ENCODE measurements at places on chromosomes 1 and 21.

- DNase-seq, result peak; percentile 3
These were observed 87.7 kb downstream of the SPATA17 start for GRCh38 chr1:217718873-217719272.

DNA sequence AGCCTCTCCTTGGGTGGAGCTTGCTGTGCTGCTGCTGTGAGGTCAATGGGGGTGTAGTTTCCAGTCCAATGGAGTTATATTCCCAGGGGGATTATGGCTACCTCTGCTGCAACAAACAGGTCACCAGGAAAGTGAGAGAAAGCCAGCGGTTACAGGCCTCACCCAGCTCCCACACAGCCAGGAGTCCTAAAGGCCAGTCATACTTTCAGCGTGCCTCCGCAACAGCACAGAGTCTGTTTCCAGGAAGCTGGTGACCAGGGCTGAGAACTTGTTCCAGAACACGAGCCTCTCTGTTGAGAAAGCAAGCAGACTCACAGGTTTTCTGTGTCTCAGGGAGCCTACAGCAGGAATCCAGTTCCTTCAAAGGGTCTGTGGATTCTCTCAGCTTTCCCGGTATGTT lies 17.3 kb upstream of the OR2M5 start:
- DNase-seq, result no peak

DNA sequence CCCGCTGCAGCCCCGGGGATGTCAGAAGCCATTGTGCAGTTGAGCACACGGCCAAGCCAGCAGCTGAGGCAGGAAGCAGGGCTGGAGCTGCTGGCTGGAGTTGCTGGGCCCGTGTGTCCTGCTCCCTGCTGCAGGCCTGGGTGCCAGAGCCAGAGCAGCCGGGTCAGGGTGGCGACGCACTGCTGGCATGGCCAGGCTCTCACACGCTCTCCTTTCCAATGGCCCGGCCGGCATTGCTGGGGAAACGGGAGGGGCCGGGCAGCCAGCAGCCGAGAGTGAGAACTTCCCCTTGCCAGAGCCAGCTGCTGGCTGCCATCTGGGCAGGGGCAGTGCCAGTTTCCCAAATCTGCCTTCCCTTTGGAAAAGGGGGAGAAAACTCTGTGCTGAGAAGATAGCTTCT lies 82.4 kb upstream of the PROX1 start:
- DNase-seq, result no peak

DNA sequence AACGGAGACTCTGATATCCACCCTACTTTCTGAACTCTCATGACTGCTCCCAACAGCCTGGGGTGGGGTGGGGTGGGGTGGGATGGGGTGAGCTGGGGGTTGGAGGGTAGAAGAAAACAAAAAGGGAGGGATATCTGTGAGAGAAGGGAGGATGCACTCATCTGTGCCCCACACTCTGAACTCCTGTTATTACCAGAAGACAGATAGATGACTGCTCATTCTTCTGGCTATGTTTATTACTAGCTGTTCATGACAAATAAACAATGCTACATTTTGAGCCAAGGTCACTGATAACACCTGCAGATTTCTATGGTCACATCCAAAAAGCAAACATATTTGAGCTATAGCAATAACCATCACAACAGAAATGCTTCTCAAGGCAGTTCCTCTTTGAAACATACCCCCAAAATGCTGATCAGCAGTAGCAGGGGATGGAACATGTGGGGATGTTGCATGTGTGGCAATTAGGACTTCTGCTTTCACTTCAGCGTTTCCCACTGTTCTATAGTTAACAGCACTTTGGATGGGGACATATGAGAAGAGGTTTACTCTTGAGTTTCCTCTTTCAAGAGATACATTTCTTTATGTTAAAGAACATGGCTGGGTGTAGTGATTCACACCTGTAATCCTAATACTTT lies 43.3 kb downstream of the GPR3 start:
- no peak for DNase-seq

- DNase-seq, result no peak
These were observed 275.4 kb upstream of the TMEM51 start for GRCh38 chr1:14878124-14878523.

DNA sequence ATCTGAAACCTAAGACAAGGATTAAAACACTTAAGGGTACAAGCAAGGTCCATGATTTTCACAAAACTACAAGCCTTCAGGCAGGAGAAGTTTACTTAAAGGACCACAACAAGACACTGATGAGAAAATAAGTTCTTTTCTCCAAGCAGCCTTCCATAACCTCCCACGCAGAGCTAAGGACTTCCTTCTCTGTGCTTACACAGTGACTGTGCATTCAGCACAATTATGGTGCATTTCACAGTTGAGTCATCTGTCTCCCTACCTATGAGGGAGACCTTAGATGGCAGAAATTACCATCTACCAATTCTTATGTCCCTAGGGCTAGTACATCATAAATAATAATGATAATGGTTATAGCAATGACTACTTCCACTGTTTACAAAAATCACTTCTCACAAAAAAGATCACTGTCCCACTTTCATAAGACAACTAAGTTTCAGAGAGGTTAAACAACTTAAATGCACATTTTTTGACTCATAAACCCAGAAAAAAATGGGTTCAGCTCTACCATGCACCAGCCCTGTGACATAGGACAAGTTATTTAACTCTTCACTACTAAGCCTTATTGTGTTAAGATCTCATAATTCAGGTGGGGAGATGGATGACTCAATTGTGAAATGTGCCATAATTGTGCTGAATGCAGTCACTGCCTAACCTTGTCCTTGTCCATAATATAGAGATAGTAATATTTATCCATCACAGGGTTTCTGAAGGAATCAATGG lies 45.3 kb downstream of the TARBP1 start:
- peak; percentile 34 for DNase-seq

DNA sequence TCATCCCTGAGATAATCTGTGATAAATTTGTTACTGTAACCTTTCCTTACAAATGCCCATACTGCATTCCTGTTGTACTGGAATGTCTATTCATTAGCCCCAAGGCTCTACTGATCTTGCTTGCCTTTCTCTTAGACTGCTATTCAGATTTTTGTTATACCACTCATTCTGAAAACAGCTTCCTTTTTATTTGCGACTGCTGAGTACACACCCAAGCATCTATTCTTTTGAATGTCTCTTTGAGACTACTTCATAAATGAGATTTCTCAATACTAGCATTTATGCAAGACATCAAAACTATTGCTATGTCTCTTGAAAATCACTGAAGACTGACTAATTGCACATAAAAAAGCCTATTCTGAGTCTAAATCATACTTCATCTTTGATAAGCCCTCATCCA lies 38.6 kb downstream of the DENND1B start:
- DNase-seq, result peak; percentile 68

Data from NCI-H226 (cell line).